ENCODE measurements at places on chromosomes 1 and 21. TPM values are rescaled to one million over a fixed set of nuclear protein-coding genes. Genes with fewer than 3 reads are reported as not detected.

- DNase-seq, result no peak
These were observed 18.8 kb downstream of the TNFRSF9 start for GRCh38 chr1:7921796-7922195.

DNA sequence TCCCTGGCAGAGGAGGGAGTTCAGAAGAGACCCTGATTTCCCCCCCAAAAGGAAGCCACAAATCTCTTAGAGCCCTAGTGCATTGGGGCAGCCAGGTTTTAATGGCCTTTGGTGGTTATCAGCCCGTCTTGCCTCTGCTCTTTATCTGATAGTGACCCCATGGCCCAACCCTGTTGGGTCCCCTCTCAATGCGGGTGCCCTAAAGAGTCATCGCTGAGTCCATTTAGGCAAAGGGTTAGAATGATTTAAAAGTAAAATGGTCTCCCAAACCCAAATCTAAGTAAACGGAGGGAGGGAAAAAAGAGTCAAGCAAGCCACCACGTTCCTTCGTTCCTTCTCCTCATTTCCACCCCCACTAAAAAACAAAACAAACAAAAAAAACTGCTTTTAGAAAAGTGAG, 164.0 kb downstream of the RUNX1 start:
- no peak for DNase-seq

- no peak for DNase-seq
These were observed 46.8 kb downstream of the TRPM2 start for GRCh38 chr21:44399955-44400790.

MIGA1 gene
- 14.1 TPM for total RNA-seq
